ENCODE measurements at places on chromosomes 2 and 18.
A peak's percentile ranks its signal among the peaks of the same experiment; 100 is the strongest.

GRCh38 chr2:234705108-234705507, 208.2 kb upstream of the ARL4C start:
- peak; percentile 50 for DNase-seq

DNA sequence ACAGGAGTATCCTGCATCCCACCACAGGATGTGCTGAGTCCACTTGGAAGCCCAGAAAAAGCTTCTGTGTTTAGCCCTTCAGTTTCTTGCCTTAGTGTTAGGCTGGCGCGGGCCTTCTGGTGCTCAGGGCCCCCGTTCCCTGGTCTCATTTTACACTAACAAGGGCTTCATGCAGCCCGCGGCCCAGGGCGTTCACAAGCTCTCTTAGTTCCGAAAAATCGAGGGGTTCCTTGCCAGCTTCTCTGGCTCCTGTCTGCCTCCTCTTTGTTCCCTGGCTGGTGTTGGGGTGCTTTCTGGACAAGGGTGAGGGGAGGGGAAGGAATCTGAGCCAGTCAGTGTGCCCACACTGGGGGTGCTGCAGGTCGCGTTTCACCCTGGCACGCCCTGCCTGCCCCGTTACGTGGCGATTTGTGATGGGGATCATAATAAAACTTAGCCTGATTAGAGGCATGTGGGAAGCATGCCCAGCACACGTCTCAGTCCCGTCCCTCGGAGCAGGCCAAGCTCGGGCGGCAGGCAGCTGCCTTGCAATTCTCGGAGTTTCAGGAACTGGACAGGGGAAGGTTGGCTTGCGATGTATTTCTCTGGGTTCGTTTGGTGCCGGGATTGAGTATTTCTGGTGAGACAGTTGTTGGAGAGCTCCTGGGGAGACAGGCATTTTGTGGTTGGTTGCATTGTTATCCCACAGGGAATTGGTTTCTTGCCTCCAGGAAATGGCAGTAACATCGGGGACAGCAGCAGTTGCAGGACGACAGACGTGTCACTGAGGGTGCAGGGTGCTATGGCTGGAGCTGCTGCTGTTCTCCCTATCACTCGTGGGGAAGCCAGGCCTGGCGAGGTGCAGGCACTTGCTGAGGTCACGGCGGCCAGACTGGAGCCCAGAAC, 22.9 kb downstream of the SH3BP4 start:
- peak; percentile 94 for DNase-seq

- no peak for DNase-seq
These were observed 142.9 kb upstream of the MEX3C start for GRCh38 chr18:51340332-51340731.

GRCh38 chr2:237478979-237479378, 8.1 kb upstream of the MLPH start:
- DNase-seq: no peak

GRCh38 chr2:137208431-137208891, 443.1 kb downstream of the THSD7B start:
- DNase-seq: peak; percentile 67

GRCh38 chr18:50373561-50374219, 1.2 kb upstream of the SKA1 start:
- DNase-seq: no peak

DNA sequence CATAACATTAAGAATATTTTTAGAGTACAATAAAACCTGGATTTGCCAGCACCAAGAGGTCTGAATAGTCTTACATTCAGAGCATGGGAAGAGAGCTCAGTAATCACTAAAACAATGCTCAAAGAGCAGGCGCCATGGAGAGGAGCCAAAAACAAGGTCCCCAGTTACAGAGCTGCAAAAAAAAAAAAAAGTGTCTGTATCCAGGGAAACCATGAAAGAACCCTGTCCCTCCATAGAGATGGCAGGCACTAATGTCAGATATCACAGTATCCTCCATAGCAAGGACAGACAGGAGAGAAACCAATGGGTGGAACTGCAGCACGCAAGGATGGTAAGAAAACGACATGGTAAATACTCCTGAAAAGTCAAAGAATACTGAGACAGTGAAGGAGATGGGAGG, 19.5 kb downstream of the FBXO15 start:
- no peak for DNase-seq

GRCh38 chr18:3333056-3333720, 71.3 kb downstream of the MYL12B start:
- peak; percentile 22 for DNase-seq

DNA sequence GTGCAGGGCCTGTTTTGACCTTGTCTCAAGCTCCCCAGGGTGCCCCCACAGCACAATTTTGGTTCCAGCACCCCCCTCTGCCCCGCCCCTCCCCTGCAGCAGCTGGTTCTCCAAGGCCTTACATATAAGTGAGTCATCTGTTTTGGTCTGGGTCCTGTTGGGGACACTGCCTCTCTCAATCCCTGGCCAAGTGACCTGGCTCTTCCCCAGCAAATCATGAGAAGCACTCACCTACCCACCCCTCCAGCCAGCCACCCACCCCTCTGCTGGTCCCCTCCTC, 90.5 kb downstream of the INHBB start:
- DNase-seq: peak; percentile 37

- peak; percentile 63 for DNase-seq
These were observed 172.7 kb upstream of the TRIB2 start for GRCh38 chr2:12543978-12544558.

DNA sequence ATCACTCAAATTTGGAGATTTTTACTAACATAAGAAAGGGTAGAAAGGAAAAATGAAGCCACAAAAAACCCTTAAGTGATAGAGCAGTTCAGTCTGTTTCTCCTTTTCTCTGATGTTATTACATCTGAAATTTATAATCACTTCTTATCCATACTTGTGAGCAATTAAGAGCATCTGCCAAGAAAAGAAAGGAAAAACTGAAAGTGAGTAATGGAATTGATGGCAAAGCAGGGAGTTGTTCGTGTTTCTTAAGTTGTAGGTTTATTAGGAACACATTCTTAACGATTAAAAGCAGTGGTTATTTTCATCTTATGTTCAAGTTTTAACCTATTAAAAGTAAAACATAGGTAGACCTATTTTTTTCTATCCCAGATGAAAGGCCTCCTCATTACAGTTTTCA, 277.7 kb downstream of the RND3 start:
- DNase-seq: no peak

GRCh38 chr2:42768706-42769256, 4.8 kb upstream of the OXER1 start:
- no peak for DNase-seq

- DNase-seq: no peak
These were observed 31.6 kb downstream of the GBX2 start for GRCh38 chr2:236136538-236136937.

GRCh38 chr2:70613521-70613920, 59.9 kb upstream of the TGFA start:
- DNase-seq: no peak

DNA sequence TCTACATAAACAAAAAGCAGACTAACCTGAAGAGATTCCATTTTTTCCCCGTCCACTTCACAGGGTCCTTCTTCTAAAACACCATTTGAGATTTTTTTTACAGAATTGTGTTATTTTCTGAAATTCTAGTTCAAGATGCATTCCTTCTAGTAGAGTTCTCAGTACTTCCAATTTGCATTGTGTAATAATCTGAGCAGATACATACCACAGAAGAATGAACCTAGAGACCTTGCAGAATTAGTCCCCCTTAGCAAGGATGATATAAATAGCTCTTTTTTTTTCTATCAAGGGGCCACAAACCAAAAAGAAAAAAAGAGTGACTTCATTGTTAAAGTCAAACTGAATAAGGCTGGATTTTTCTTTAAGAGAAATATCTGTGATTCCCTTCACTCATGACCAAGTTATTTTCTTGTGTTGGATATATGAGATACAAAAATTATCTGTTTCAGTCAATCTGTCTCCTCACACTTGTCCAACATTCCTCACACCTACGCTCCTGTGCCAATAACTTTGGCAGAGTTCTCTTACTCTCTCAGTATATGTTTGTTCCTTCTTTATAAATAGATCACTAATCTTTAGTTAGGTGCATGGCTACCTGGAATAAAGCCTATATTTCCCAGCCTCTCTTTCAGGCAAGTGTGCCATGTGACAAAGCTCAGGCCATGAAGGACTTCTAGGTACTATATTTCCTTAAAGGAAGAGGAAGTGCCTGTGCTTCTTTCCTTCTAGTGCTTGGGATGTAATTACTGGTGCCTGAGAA, 183.5 kb downstream of the ZNF385B start:
- peak; percentile 60 for DNase-seq

DNA sequence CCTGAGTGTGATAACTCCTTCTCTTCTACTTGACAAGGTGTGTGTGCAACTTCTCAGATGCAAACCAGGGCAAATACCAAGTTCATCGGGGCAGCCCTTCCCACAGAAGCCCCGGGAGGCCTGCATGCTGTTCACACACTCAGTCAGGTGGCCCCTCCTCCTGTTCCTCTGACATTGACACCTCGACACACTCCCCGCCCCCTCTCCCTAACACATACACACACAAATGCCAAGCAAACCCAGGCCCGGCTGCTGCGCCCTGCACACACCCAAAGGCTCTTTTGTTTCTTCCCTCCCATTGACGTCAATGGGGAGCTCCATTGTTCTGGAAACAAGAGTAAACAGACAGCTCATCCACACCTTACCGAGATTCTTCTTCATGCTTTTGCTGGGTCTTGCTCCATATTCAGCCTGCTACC, 1.7 kb upstream of the PER2 start:
- DNase-seq: no peak

DNA sequence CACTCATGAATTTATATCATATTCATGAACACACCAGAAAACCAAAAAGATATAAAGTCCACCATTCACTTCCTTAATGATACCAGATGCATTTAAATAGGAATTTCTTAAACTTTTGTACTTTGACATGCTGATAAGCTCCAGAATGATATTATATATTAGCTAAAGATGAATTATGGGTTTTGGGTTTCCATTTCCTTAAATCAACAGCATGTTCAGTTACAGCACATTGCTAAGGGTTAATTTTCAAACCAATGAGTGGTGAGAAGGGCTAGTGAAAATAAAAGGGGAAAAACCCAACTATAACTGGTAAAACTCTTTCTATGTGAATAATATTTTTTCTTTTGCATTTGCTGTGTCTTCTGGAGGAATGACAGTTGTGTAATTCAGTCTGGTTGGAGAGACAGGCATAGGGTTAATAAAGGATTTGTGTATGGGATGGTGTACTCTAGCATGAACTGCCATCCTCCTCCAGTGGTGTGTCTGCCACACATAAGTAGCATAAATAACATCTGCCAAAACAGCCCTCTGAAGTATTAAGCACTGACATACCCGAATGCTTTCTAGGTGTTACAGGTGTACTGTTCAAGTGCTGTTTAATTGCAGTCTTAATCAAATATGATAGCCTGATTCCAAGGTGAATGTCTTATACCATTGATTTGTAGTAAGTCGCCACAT, 19.3 kb upstream of the CPS1 start:
- no peak for DNase-seq

GRCh38 chr2:8584174-8585066, 97.4 kb upstream of the ID2 start:
- no peak for DNase-seq

GRCh38 chr18:61551586-61551985, 218.4 kb downstream of the CDH20 start:
- DNase-seq: peak; percentile 83

DNA sequence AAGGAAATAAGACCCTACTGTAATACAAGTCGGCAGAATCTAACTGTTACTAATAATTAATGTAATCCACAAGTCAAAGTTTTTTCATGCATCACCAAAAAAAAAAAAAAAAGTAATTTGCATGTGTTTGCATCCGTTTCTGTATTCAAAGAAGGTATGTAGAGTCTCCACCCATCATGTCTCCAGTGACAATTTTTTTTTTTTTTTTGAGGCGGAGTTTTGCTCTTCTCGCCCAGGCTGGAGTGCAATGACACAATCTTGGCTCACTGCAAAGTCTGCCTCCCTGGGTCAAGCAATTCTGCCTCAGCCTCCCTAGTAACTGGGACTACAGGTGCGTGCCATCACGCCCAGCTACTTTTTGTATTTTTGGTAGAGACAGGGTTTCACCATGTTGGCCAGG, 24.2 kb upstream of the NFU1 start:
- no peak for DNase-seq

DNA sequence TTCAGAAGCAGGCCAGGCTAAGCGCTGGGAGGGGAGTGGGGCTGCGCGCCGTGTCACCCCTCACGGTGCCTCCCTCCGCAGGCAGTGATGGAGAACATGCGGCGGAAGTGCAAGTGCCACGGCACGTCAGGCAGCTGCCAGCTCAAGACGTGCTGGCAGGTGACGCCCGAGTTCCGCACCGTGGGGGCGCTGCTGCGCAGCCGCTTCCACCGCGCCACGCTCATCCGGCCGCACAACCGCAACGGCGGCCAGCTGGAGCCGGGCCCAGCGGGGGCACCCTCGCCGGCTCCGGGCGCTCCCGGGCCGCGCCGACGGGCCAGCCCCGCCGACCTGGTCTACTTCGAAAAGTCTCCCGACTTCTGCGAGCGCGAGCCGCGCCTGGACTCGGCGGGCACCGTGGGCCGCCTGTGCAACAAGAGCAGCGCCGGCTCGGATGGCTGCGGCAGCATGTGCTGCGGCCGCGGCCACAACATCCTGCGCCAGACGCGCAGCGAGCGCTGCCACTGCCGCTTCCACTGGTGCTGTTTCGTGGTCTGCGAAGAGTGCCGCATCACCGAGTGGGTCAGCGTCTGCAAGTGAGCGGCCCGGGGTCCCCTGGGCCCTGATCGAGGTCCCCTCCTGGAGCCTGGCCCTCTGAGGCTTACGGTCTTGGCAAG, 12.2 kb downstream of the WNT10A start:
- DNase-seq: peak; percentile 52

DNA sequence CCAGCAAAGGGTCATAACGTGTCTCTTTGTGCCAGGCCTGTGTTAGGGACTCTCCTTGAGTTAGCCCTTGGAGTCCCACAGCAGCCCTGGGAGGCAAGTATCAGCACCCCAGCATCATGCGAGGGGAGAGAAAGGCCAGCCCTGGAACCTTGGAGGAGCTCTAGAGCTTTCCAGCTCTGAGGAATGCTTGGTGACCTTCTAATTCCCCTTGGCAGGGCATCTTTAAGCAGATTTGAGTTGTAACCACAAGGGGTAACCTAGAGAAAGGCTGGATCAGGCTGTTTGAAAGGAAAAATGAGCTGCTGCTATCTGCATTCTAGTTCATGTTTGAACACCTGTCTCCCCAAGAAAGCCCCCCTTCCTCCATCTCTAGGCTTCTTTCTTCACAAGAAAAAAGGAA, 23.8 kb upstream of the ODC1 start:
- DNase-seq: no peak

All from EH (cell line).